Activated naive CD4-positive, alpha-beta T cell treated with anti-CD3 and anti-CD28 coated beads, Interleukin-2, amount 50 U/mL, for 72 hours (primary cell): ENCODE measurements at places on chromosomes 5 and 9.

GRCh38 chr5:53027913-53028312 lies 38.8 kb downstream of the ITGA2 start:
- DNase-seq, result no peak

DNA sequence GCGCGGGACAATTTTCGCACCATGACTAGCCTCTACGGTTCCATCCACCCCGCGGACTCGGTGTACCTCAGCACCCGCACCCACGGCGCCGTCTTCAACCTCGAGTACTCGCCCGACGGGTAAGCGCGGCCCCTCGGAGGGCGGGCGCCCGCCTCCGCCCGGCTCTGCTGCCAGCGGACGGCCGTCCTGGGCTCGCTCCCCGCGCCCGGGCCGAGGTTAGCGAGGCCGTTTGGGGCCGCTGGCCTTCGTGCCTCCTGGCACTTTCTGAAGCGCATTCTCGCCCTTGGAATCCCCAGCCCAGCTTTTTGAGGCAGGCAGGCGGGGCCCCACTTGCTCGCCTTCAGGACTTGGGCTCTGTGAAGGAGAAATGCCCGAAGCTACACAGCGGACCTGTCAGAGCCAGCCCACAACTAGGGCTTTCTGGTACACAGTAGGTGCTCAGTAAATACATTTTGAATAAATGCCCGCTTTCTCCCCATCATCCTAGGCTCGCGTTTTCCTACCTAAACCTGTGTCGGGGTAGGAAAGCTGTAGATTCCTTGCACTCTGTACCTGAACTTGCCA lies 772 bp downstream of the DCAF10 start:
- no peak for DNase-seq

DNA sequence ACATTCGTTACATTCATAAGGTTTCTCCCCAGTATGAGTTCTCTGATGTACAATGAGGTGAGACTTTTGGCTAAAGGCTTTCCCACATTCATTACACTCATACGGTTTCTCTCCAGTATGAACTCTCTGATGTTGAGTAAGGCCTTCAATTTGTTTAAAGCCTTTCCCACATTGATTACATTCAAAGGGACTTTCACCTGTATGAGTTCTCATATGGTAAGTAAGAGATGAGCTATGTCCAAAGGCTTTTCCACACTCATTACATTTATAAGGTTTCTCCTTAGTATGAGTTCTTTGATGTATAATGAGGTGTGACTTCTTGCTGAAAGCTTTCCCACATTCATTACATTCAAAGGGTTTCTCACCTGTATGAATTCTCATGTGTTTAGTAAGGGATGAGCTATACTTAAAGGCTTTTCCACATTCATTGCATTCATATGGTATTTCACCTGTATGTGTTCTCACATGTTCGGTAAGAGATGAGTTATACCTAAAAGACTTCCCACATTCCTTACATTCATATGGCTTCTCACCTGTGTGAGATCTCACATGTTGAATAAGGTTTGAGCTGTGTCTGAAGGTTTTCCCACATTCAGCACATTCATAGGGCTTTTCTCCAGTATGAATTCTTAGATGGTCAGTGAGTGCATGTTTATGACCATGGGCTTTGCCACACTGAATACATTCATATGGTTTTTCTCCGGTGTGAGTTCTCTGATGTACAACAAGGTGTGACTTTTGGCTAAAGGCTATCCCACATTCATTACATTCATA lies 13.5 kb downstream of the ZFP37 start:
- no peak for DNase-seq

DNA sequence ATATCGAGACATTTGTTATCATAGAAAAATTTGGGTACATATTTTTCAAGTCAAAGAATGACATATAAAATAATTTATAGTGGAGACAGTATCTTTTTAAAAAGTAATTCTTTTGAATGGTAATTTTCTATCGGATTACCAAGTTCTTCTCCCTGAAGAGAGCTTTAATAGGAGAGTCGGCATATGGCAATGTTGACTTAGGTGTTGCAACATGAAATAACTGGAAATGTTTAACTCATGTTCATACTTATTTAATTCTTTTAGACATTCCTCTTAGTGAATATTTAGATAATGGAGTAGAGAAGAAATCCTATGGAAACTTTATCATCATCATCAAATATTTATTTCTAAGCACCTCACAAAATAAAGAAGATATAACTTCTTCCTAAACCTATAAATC lies 118.2 kb upstream of the CTNND2 start:
- DNase-seq, result no peak

DNA sequence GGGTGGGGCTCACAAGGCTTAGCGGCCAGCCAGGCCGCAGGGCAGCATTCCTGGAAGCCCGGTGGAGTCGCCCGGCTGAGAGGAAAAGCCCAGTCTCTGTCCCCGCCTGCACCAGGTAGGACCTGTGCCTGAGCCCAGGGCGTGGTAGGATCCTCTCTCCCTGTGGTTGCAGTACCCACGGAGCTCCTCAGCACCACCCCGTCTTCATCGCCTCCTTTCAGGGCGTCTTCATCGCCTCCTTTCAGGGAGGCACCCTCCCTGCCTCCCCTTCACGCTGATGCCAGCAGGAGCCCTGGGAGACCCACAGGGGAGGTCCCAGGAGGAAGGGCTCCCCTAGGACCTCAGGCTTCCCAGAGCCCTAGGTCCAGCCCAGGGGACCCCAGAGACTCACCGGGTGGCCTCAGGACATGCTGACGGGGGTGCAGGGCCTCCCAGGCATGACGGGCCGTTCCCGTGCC lies 53.3 kb upstream of the NOTCH1 start:
- DNase-seq, result no peak

GRCh38 chr5:135511761-135512575 lies 23.8 kb downstream of the NEUROG1 start:
- no peak for DNase-seq
